Lung (tissue), 17 donors: ENCODE measurements at places on chromosomes 7 and 10. TPM values are rescaled to one million over a fixed set of nuclear protein-coding genes. Genes with fewer than 3 reads are reported as not detected.
A peak's percentile ranks its signal among the peaks of the same experiment; 100 is the strongest.

DNA sequence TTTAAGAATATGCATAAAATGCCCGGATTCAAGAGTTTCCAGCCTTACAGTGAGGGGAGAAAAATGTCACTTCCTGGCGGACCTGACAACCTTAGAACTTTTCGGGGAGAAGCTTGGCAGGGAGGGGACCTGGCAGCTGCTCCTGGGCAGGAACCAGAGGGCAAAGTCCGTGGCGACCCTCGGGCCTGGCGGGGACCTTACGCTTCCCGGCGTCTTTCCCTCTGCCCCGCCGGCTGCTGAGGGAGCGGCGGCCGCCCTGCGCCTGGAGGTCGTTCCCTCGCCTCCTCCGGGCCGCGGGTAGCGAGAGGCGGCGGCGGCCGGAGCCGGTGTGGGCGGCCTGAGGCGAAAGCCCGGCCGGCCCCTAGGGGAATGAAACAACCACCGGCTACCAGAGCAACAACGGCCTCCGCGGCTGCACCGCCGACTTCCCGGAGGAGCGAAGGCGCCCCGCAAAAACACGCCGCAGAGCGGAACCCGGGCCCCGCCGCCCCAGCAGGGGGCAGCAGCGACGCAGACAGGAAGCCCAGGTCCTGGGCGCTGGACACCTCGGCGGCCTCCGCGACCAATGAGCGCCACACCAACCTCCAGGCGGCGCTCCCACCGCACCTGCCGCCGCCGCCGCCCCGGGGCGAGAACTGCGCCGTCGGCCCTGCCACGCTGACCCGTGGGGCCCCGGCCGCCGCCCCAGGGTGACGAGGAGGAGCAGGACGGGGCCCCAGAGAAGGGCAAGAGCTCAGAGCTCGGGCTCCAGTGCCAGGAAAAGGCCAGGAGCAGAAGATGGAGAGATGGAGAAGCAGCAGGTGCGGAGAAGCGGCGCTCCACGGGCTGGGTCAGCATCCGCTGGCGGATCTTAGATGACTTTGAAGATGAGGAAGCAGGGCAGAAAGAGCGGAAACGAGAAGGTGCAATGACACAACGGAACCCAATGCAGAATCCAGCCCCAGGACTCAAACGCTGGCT, 10.5 kb upstream of the ACSM6 start:
- H3K27ac ChIP-seq, result peak overlapping the region; percentile 95
- H3K27me3 ChIP-seq, result no peaks in the 10 kb centered on the region
- peak; percentile 89 for DNase-seq
- H3K36me3 ChIP-seq, result no peaks in the 10 kb centered on the region

Gene WASL
- 52.7 TPM for total RNA-seq

GRCh38 chr10:124723826-124724225, 20.4 kb downstream of the FAM53B start:
- H3K4me1 ChIP-seq, result peaks cover 41% of the 10 kb centered on the region
- peak overlapping the region; percentile 93 for H3K27ac ChIP-seq
- no peaks in the 10 kb centered on the region for H3K27me3 ChIP-seq
- no peak for DNase-seq
- no peak overlapping the region for H3K4me3 ChIP-seq

Gene BTBD16
- not detected for total RNA-seq

Gene PKD2L1
- 1.1 TPM for total RNA-seq

Gene NUP205
- 41.2 TPM for total RNA-seq

DNA sequence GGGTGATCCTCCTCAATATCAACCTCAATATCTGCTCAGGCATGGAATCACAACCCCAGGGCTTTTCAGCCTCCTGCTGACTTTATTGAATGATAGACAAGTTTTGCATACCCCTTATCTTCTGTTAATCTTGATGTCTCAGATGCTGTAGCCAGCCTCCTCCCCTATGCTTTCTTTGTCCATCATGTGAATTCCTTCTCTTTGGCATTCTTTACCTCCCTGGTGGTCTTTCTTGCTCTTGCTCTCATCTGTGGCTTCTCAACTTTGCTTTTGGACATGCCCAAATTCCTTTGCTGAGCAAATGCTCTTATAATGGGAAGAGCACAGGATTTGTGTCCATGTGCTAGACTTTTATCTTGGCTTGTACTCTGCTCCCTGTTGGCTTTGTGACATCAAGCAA, 73.4 kb upstream of the FAM13C start:
- H3K4me3 ChIP-seq, result no peak overlapping the region
- no peak for DNase-seq
- H3K4me1 ChIP-seq, result no peaks in the 10 kb centered on the region
- H3K27ac ChIP-seq, result no peak overlapping the region
- no peaks in the 10 kb centered on the region for H3K36me3 ChIP-seq

DNA sequence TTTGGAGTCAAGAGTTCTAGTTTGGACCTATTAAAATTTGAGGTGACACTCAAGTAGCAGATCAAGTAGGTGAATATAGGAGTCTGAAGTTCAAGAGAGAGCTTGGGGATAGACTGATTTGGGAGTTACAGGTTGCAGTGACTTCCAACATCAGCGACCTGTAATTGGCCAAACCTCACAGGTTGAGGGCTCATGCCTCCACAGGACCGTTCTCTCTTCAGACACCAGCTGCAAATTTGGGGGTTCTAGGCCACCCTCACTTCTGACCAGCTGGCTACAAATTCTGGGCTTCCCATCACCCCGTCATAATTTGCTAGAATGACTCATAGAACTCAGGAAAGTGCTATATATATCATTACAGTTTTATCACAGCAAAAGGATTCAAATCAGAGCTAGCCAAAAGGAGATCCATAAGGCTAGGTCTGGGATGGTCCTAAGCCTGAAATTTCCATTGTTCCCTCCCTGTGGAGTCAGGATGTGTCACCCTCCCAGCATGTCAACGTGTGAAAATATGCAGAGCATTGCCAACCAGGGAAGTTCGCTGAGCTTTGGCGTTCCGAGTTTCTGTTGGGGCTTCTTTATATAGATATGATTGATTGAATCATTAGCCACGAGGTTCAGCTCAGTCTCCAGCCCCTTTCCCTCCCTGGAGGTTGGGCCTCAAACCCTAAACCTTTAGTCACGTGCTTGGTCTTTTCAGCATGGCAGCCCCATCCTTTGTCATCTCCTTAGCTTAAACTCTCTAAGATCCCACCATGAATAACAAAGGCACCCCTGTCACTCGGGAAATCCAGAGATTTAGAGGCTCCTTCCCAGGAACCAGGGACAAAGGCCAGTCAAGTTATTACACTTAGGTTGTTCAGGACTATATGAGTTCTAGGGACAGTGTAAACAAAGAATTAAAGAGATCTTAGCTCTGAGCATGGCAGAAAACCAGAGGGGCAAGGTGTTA, 20.7 kb upstream of the ZNF212 start:
- H3K4me3 ChIP-seq, result no peak overlapping the region
- H3K36me3 ChIP-seq, result peaks cover 13% of the 10 kb centered on the region
- no peaks in the 10 kb centered on the region for H3K4me1 ChIP-seq
- H3K27ac ChIP-seq, result no peak overlapping the region
- DNase-seq, result no peak
- H3K27me3 ChIP-seq, result no peaks in the 10 kb centered on the region

- H3K27ac ChIP-seq, result no peak overlapping the region
- DNase-seq, result peak; percentile 66
- H3K27me3 ChIP-seq, result no peaks in the 10 kb centered on the region
- no peaks in the 10 kb centered on the region for H3K36me3 ChIP-seq
- H3K4me1 ChIP-seq, result no peaks in the 10 kb centered on the region
Measured at GRCh38 chr10:70274643-70275042, 9.2 kb downstream of the NPFFR1 start.

- H3K27me3 ChIP-seq, result no peaks in the 10 kb centered on the region
- H3K36me3 ChIP-seq, result no peaks in the 10 kb centered on the region
- H3K4me1 ChIP-seq, result no peaks in the 10 kb centered on the region
- no peak overlapping the region for H3K4me3 ChIP-seq
- no peak overlapping the region for H3K27ac ChIP-seq
Measured at GRCh38 chr7:30087371-30087770, 47.4 kb upstream of the MTURN start.

DNA sequence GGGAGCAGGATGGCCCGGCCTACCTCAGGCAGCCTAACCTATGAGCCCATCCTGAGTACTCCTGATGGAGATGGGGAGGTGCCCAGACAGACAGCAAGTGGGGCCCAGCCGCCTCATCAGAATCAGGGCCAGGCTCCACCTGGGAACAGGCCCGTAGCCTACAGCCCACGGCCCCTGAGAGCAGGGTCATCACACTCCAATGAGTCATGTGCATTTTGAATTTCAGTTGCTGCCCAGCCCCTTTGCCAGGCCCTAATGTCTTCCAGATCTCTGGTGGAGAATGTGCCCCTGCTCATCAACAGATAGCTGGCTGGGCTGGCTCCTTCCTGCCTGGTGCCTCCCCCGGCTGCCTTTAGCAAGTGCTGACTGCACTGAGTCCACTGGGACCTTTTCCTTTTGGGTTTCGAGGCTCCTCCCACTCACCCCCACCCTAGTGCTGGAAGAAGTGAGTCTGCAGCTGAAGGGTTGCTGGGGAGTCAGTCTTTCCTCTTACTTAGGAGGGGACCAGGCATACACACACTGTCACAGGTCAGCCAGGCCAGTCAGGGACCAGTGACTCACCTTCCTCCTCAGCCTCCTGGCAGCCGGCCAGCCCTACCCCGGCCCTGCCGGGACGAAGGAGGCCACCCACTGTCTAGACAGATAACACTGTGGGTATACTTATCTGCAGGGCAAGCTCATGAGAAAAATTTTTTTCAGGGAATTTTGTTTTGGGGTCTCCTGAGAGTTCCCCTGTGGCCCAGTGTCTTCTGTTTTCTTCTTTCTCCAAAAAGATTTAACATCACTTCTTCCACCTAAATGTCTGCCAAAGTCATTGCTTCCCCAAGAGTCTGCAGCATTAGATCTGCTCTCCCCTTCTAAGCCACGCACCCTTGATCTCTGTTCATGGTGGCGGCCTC, 9.1 kb upstream of the ASIC3 start:
- no peak for DNase-seq
- H3K4me1 ChIP-seq, result peaks cover 8% of the 10 kb centered on the region
- H3K4me3 ChIP-seq, result no peak overlapping the region
- peaks cover 6% of the 10 kb centered on the region for H3K36me3 ChIP-seq
- no peaks in the 10 kb centered on the region for H3K27me3 ChIP-seq
- peak overlapping the region; percentile 16 for H3K27ac ChIP-seq

DNA sequence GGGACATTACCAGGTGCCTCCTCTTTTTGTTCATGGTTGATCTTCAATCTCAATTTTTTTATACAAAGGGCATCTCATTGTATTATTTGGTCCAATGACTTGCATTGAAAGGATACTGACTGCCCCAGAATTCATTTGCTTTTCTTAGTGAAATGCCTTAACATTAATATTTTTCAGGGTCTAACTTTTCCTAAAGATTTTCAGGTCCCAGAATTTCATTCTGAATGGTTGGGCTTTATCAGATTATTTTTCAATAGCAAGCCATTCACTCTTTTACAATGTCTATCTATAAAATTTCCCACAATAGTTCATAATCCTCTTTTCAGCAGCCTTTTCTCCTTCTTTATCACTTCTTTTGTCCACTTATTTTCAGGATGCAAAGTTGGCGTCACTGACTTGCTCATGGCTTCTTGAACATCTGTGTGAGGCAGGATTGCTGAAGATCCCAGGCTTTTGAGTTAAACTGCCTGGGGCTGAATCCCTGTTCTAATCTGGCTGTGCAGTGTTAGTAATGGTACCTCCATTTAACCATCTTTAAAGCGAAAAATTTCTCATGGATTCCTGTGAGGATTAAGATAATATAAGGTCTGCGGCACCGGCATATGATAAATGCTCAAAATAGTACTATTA, 131.7 kb upstream of the HDAC9 start:
- H3K4me3 ChIP-seq, result no peak overlapping the region
- H3K27ac ChIP-seq, result no peak overlapping the region
- no peaks in the 10 kb centered on the region for H3K4me1 ChIP-seq
- DNase-seq, result no peak
- no peaks in the 10 kb centered on the region for H3K36me3 ChIP-seq

- no peaks in the 10 kb centered on the region for H3K27me3 ChIP-seq
- no peak for DNase-seq
- H3K4me1 ChIP-seq, result peaks cover 13% of the 10 kb centered on the region
- peak overlapping the region; percentile 89 for H3K27ac ChIP-seq
Measured at GRCh38 chr7:157139111-157139809, 534 bp downstream of the UBE3C start.

Gene CPN1
- not detected for total RNA-seq

DNA sequence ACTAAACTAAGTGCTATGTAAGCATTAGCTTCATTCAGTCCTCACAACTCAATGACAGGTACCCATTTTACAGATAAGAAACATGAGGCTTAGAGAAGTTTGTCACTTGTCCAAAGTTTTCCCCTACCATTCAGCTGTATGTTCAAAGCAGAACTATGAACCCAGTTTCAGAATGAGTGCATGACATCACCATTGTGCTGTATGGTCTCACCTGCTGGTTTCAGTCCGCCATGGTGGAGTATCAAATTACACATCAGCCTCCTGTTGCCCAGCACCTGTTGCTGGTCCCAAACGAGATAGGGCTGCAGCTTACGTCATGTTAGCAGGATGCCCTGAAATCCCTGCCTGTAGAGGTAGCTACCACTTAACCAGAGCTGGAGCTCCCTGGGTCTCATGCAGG, 95.0 kb downstream of the DYNC1I1 start:
- H3K27ac ChIP-seq, result no peak overlapping the region
- H3K4me1 ChIP-seq, result peaks cover 6% of the 10 kb centered on the region
- no peaks in the 10 kb centered on the region for H3K27me3 ChIP-seq
- no peak for DNase-seq
- H3K4me3 ChIP-seq, result no peak overlapping the region
- no peaks in the 10 kb centered on the region for H3K36me3 ChIP-seq

DNA sequence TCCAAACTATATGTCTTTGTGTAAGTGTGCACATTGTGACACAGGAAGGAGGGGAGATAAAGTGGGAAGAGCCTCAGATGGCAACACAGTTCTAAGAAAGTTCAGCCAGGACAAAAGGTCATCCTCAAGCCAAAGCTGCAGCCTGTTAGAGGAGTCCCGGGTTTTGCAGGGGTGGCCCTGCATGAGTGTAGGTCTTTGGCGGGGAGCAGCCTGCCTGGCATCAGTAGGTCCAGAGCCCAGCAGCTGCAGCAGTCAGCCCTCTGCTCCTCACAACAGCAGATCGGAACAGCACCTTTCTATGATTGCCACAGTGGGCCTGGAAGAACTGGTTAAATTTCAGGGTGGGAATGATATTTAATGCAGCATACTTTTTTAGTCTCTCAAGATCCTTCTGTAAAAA, 13.5 kb upstream of the VDAC2 start:
- no peaks in the 10 kb centered on the region for H3K4me1 ChIP-seq
- H3K27ac ChIP-seq, result no peak overlapping the region
- H3K36me3 ChIP-seq, result no peaks in the 10 kb centered on the region
- H3K4me3 ChIP-seq, result no peak overlapping the region
- H3K27me3 ChIP-seq, result no peaks in the 10 kb centered on the region

GRCh38 chr7:144474800-144475615, 71.5 kb upstream of the NOBOX start:
- H3K36me3 ChIP-seq, result no peaks in the 10 kb centered on the region
- no peak overlapping the region for H3K4me3 ChIP-seq
- no peak for DNase-seq
- no peaks in the 10 kb centered on the region for H3K4me1 ChIP-seq

Gene RBM20
- 1.0 TPM for total RNA-seq

Gene CALY
- total RNA-seq, result not detected

Gene ZNF248
- total RNA-seq, result 38.0 TPM

Gene PIK3CG
- 10.8 TPM for total RNA-seq

Gene SPDYE6
- total RNA-seq, result not detected
